Activated CD8-positive, alpha-beta T cell treated with anti-CD3 and anti-CD28 coated beads for 36 hours (primary cell): ENCODE measurements at places on chromosomes 16 and 17. TPM values are rescaled to one million over a fixed set of nuclear protein-coding genes. Genes with fewer than 3 reads are reported as not detected.
A peak's percentile ranks its signal among the peaks of the same experiment; 100 is the strongest.

GRCh38 chr17:44864831-44865230 lies 17.1 kb downstream of the HIGD1B start:
- DNase-seq: no peak
- peaks cover 44% of the 10 kb centered on the region for H3K36me3 ChIP-seq
- no peaks in the 10 kb centered on the region for H3K27me3 ChIP-seq
- H3K27ac ChIP-seq: no peak overlapping the region
- no peak overlapping the region for H3K4me3 ChIP-seq
- no peaks in the 10 kb centered on the region for H3K4me1 ChIP-seq

- peak overlapping the region; percentile 97 for H3K27ac ChIP-seq
- H3K27me3 ChIP-seq: no peaks in the 10 kb centered on the region
- H3K36me3 ChIP-seq: peaks cover 5% of the 10 kb centered on the region
- peak; percentile 52 for DNase-seq
- peak overlapping the region; percentile 92 for H3K4me3 ChIP-seq
These were observed 96.9 kb downstream of the RAB11FIP4 start for GRCh38 chr17:31488264-31488981.

DNA sequence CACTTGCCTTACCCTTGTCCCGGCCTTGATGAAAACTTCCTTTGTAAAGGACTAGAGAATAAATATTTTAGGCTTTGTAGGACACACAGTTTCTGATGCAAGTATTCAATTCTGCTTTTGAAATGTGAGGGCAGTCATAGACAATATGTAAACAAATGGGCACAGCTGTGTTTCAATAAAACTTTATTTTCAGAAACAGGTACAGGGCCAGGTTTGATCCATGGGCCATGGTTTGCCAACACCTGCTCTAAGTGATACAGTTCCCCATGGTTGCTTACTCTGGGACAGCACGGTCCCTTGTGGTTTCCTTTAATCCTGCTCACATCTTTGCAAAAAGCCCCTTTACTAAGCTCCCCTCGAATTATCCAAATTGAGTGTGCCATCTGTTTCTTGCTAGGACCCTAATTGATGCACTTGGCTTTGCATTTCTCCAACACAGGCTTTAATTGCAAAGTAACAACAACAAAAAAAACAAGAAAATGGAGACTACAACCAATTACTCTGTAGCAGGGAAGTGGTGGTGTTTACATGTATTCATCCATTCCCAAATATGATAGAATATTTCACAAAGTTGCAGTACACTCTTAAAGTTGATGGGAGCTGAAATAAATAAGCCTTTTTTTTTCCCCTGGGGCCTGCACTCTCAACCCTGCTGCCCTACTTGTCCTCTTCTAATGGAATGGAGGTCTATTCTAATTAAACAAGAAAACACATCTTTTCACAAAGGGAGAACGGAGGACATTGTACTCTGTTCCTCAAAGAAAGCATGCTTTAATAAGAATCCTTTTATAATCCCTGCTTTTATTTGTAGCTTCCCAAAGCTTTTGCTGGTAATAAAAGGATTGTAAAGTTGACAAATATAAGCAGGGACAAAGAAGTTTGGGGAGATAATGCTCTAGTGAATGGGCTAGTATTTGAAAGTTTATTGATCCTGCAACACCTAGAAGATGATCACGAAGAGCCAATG lies 37.7 kb upstream of the TOX3 start:
- H3K27me3 ChIP-seq: no peaks in the 10 kb centered on the region
- H3K4me3 ChIP-seq: no peak overlapping the region
- no peaks in the 10 kb centered on the region for H3K4me1 ChIP-seq
- H3K27ac ChIP-seq: no peak overlapping the region

DNA sequence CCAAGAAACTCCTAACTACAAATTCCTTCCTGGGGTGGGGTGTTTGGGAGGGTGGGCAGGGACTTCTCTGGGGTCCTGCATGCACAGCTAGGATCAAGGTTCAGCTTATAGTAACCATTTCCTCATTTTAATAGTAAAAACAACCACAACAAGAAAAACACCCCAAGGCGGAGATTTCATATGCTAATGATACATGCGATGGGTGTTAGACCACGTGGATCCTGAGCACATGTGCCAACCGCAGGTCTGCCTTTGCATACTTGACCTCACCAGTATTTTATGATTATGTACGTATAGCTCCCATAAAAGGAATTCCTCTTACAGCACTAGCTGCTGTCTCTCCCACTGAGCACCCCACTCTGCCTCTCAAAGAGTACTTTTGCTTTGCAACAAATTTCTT lies 1.9 kb downstream of the KRTAP4-11 start:
- no peaks in the 10 kb centered on the region for H3K36me3 ChIP-seq
- peaks cover 13% of the 10 kb centered on the region for H3K4me1 ChIP-seq
- H3K27ac ChIP-seq: no peak overlapping the region
- no peaks in the 10 kb centered on the region for H3K27me3 ChIP-seq

DNA sequence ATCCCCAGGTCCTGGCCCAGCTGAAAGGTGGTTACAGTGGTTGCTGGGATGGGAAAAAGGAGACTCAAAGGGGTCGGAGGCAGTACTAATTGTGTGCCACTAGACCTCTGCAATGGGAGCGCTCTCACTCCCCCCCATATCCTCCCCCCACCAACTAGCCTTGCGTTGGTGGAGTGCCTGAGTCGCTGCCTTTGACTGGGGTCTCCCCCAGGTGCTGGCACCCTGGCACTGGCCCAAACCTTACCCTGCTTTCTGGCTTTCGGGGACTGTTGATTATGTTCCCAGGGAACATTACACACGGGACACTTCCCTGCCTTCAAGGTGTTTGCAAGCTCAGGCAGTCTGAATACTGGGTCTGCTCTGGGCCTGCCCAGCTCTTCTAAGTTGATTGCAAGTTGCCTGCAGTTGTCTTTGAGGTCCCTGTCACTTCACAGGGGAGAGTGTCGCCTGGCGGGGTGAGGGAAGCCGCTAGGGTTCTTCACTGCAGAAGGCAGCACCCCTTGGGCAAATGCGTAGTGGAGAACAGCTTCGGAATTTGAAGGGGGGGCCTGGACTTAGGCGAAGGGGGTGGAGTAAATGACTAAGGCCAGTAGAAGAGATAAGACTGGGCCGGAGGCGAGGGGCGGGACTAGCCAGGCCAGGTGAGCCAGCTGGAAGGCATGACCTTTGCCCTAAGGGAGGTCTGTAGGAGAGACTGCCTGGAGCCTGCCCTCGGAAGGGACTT lies 98.0 kb downstream of the RAB11FIP4 start:
- H3K27ac ChIP-seq: peak overlapping the region; percentile 97
- peak overlapping the region; percentile 92 for H3K4me3 ChIP-seq
- peaks cover 5% of the 10 kb centered on the region for H3K36me3 ChIP-seq
- H3K27me3 ChIP-seq: no peaks in the 10 kb centered on the region
- peak; percentile 55 for DNase-seq
- peaks cover 66% of the 10 kb centered on the region for H3K4me1 ChIP-seq

LHX1 gene
- not detected for total RNA-seq

RBFOX1 gene
- not detected for total RNA-seq

KCNH4 gene
- 0.43 TPM for total RNA-seq

TMEM204 gene
- 14.3 TPM for total RNA-seq

GRCh38 chr16:81012974-81013373 lies 6.0 kb downstream of the CENPN start:
- H3K27ac ChIP-seq: no peak overlapping the region
- peaks cover 71% of the 10 kb centered on the region for H3K36me3 ChIP-seq
- no peaks in the 10 kb centered on the region for H3K27me3 ChIP-seq
- H3K4me3 ChIP-seq: no peak overlapping the region

C16orf46 gene
- 0.60 TPM for total RNA-seq

KCNJ16 gene
- not detected for total RNA-seq

DNA sequence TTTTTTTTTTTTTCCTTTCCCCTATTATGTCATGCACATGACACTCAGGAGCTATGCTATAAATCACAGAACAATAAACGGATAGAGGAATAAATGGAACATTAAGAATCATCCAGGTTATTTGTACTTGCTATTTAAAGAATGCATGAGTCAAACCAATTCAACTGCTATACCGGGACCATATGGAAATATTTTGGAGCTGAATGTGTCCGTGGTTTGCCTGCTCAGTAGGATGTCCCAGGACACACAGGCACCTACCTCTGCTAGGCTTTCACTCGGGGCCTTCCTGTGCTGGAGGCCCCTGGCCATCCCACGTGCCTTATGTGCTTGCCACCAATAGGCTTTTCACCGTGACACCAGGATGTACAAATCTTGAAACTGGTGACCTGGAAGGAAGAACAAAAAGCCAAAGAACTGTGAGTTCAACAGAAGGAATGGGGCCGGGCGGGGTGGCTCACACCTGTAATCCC lies 15.3 kb upstream of the SEC14L1 start:
- H3K27me3 ChIP-seq: no peaks in the 10 kb centered on the region
- H3K36me3 ChIP-seq: no peaks in the 10 kb centered on the region
- H3K4me1 ChIP-seq: peaks cover 46% of the 10 kb centered on the region
- DNase-seq: no peak
- H3K27ac ChIP-seq: no peak overlapping the region
- H3K4me3 ChIP-seq: no peak overlapping the region

DNA sequence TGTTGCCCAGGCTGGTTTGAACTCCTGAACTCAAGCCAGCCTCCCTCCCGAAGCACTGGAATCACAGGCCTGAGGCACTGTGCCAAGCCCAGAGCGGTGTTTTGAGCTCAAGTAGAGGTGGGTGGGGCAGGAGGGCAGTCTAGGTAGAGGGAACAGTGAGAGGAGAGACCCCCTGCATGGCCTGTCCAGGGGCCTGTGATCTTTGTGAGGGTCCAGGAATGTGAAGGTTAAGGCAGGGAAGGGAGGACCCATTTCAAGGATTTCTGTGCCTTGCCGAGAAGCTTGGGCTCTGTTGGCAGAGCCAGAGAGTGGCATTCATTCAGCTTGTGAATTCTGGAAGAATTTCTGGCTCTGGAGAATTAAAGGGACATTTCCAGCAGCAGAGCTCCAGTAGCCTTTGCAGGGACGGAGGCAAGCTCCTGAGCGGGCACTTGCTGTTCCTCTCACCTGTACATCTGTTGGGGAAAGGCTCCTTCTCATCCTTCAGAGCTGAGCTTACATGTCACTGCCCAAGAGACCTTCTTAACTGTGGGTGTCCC lies 2.7 kb downstream of the WWOX start:
- peaks cover 32% of the 10 kb centered on the region for H3K4me1 ChIP-seq
- no peak for DNase-seq
- peaks cover 4% of the 10 kb centered on the region for H3K36me3 ChIP-seq

- H3K27me3 ChIP-seq: no peaks in the 10 kb centered on the region
- DNase-seq: no peak
- no peaks in the 10 kb centered on the region for H3K36me3 ChIP-seq
- peaks cover 55% of the 10 kb centered on the region for H3K4me1 ChIP-seq
- H3K4me3 ChIP-seq: no peak overlapping the region
These were observed 95.1 kb downstream of the XYLT1 start for GRCh38 chr16:17375461-17376304.

CCDC137 gene
- 37.2 TPM for total RNA-seq

SDK2 gene
- 3.2 TPM for total RNA-seq

DNA sequence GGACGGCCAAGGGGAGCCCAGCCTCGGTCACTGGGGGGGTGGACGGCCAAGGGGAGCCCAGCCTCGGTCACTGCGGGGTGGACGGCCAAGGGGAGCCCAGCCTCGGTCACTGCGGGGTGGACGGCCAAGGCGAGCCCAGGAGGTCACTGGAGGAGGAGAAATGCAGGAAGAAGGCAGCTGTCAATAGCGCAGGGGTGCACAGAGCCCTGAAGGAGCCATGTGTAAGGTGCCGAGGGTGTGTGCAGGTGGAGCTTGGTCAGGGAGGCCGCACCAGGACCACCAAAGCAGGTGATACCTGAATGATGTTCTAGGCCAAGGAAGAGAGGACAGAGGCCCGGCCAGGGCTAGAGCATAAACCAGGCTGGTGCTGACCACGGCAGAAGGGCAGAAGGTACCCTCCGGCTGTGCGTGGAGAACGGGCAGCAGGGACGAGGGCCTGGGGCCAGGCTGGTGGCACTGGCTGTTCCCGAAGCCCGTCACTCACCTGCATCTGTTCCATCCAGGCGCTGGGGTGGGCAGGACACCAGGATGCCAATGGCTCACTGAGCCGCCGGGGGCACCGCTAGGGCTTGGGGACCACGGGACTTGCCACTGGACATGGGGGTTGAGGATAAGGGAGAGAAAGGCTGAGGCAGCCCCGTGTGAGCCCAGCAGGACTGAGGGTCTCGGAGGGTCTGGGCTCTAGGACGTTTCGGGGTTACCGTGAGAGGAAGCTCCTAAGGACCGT lies 5.9 kb upstream of the CCDC57 start:
- no peak for DNase-seq
- H3K27ac ChIP-seq: no peak overlapping the region
- H3K4me1 ChIP-seq: peaks cover 26% of the 10 kb centered on the region
- no peak overlapping the region for H3K4me3 ChIP-seq
- H3K27me3 ChIP-seq: no peaks in the 10 kb centered on the region
- H3K36me3 ChIP-seq: no peaks in the 10 kb centered on the region

- peak overlapping the region; percentile 62 for H3K4me3 ChIP-seq
- DNase-seq: no peak
- H3K27me3 ChIP-seq: no peaks in the 10 kb centered on the region
These were observed 4.4 kb downstream of the HAPSTR1 start for GRCh38 chr16:9095656-9096397.

- no peak overlapping the region for H3K27ac ChIP-seq
- H3K4me1 ChIP-seq: no peaks in the 10 kb centered on the region
- no peak for DNase-seq
- no peaks in the 10 kb centered on the region for H3K27me3 ChIP-seq
- H3K36me3 ChIP-seq: no peaks in the 10 kb centered on the region
- H3K4me3 ChIP-seq: no peak overlapping the region
These were observed 186.7 kb upstream of the HS3ST3A1 start for GRCh38 chr17:13788385-13788784.

GRCh38 chr16:50526249-50526648 lies 21.9 kb upstream of the NKD1 start:
- H3K4me1 ChIP-seq: no peaks in the 10 kb centered on the region
- no peaks in the 10 kb centered on the region for H3K36me3 ChIP-seq
- no peak for DNase-seq
- no peak overlapping the region for H3K27ac ChIP-seq
- H3K27me3 ChIP-seq: peaks cover 5% of the 10 kb centered on the region
